RPMI8226 (cell line): ENCODE measurements at places on chromosomes 2 and 18.

GRCh38 chr2:83340424-83340823 is 1118.7 kb downstream of the SUCLG1 start:
- DNase-seq = no peak

- no peak for DNase-seq
These were observed 50.0 kb downstream of the SFXN5 start for GRCh38 chr2:73021371-73022010.

DNA sequence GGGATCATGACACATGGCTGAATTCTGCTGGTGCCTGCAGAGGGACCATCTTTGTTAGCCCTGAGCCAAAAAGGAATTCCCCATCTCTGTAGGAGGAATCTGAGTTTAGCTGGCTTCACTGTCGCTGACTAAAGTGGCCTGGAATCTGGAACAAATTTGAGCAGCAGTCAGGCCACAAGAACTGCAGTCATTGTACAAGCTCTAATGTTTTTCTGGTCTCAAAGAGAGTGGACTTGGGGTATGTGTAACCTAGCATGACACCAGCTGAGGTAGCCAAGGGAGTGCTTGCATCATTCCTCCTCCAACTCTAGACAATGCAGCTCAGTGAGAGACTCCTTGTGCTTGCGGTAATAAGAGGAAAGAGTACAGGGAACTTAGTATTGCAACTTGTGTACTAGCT is 539.1 kb upstream of the LRRTM4 start:
- no peak for DNase-seq

DNA sequence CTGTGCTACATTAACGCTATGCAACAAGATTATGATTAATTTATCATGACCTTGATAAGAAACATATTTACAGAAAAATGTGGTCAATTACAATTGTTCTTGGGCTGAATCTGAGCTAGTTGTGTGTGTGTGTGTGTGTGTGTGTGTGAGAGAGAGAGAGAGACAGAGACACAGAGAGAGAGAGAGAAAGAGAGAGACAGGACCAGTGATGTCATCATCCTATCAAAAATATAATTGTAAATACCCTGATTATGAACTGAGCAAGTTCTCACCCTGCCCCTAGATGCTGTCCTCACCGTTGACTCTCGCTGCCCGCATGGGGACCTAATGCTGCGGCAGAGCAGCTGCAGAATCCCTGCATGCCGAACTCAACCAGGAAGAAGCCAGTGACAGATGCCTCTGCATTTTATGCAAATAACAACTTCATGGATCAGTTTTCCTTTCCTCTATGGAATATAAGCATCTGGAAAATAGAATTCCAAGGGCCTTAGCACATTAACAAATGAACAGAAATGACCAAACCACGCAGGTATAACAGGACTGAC is 512.5 kb downstream of the PLCL1 start:
- DNase-seq = no peak

DNA sequence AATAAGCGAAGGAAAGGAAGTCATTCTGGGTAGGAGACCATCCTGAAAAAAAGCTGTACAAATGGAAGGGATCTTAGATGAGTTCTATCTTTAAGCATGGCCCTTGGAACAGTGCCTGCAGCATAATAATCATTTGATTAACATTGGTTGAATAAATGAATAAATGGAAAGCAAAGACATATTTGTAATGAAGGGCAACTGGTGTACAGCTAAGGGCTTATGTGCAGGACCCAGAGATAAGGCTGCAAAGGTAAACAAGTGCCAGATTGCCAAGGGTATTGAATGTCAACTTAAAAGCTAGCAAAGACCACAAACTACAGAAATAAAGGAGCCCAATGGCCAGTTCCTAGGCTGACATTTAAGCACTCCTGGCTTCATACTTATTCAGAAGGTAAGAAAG is 19.4 kb downstream of the IMMT start:
- no peak for DNase-seq
